Islet precursor cell (in vitro differentiated cells): ENCODE measurements at places on chromosomes 12 and 14.
A peak's percentile ranks its signal among the peaks of the same experiment; 100 is the strongest.

GRCh38 chr12:125267114-125267513 lies 201.9 kb downstream of the AACS start:
- no peak for DNase-seq

- DNase-seq = peak; percentile 85
These were observed 11.3 kb downstream of the ABHD12B start for GRCh38 chr14:50882932-50883826.

DNA sequence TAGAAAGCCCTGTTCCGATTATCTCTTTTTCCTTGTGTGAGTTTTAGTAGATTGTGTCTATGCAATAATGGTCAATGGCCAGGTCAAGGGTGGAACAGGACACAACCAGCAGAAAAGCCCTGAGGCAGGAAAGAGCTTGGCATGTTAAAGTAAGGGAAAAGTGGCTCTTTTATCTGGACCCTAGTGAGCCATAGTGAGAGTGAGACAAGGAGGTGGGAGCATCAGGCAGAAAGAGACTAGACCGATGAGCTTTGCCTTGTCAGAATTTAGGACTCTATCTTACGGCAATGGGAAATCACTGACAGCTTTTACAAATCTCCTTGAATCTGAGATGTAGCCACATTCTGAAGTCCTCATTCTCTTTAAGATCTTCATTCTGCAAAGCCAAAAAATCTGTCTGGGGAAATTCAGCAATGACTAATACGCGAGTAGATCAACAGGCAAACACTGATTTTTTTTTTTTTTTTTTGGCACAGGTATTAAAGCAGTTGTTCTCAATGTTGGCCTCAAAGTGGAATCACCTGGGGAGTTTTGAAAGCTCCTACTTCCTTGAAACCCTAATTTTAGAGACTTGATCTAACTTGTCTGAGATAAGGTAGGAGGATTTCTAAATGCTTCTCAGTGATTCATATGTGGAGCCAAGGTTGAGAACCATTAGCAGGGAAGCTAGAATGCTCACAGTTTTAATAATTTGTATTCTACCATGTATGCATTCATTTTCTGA lies 33.9 kb downstream of the TMEM19 start:
- no peak for DNase-seq

GRCh38 chr12:89245090-89245489 lies 107.2 kb downstream of the DUSP6 start:
- DNase-seq = peak; percentile 64

DNA sequence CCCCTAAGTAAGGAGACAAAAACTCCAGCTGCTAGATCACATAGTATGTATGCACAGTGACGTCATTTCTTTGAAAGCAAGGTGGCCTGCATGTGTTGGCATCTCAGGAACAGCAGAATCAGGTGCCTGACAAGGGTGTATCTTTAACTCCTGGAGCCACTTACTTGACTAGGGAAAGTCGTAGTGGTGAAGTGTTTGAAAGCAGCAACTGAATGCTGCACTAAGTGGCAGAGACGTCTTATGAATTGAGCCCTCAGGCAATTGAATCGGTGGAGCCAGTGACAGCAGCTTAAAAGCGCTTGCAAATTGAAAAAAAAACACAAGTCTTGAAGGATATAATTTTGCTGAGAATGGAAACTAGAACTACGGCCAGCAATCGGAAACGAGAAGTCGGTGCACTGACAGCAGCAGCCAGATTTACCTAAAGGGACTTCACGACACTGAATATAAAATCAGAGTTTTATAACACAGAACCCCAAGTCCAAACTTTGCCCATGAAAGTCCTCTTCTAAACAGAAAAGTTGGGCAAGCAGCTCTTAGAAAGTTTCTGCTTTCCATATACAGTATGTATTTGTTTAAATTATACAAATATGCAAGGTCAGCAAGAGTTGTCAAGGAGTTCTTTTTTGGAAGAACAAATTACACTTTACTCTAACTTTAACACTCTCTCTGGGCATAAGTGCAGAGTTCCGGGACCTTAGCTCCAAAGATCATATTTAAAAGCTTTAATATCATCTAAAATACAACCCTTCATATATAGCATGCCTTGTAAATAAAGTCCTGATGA lies 1.1 kb downstream of the IGF1 start:
- DNase-seq = peak; percentile 93

DNA sequence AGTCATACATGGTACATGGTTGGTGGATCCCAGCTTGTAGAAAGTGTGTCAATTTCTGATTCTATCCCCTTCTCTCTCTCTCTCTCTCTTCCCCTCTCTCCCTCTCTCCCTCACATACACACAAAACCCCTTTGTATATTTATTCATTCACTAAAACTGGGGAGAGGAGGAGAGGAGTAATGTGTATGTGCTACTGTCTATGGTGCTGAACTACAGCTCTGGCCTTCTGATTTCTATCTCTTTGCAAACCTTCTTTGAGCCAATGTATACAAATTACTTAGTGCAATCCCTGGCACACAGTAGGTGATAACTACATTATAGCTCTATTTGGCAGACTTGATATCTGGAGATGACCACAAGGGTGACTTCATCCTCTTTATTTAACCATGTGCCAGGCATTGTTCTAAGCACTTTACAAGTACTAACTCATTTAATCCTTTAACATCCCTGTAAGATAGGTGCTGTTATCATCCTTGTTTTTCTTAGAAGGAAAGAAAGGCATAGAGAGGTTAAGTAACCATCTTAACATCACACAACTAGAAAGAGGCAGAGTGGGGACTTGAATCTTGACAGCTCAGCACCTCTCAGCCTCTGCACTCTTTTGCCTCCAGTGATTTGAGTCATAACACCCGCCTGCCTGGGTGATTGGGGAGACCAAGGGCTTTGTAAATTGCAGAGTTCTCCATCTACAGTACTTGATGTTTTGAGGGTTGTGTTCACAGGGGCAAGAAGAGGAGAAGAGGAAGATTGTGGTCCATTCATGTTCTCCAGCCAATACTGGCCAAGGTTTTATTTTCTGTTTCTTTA lies 21.3 kb downstream of the RPH3A start:
- DNase-seq = peak; percentile 32

DNA sequence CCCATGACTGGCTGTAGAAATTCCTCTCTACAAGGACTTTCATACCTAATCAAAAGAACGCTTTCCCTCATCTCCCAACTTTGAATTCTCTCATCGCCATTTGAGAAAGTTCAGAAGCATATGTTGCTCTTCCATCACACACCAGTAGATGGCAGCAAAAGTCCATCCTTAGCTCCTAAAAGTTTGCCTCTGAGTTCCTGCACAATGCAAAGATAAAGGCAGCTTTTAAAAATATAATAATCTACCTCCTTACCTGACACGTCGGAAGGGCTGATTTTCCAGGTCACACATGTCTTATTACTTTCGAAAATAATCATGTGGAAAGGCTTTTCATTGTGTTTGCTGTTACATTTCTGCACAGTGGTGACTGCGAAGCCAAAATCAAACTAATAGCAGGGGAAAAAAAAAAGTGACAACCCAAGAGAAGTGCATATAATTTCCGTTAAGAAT lies 456.7 kb upstream of the SEL1L start:
- DNase-seq = peak; percentile 68

GRCh38 chr14:50786751-50787464 lies 44.1 kb downstream of the NIN start:
- DNase-seq = no peak

DNA sequence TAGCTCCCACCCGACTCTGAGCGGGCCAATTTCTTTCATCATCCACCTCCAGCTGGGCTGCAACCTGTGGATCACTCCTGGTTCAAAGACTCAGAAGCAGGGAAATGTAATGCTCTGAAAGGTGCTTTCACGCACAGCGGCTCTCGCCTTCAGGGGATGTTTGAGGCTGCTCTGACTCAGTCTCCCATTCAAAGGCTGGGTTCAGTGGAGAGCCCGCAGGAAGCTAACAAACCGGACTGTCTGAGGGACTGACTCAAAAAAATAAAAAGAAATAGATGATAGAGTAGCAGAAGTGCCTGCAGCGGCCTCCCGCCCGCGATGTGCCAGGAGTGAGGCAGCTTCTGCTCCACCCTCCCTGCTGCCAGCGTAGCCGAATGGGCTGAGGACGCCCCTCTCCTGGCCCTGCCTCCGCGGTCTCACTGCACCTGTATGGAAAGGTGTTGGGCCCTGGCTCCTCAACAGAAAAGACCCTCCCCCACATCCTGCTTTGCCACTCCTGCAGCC lies 98.0 kb downstream of the GCH1 start:
- peak; percentile 70 for DNase-seq

DNA sequence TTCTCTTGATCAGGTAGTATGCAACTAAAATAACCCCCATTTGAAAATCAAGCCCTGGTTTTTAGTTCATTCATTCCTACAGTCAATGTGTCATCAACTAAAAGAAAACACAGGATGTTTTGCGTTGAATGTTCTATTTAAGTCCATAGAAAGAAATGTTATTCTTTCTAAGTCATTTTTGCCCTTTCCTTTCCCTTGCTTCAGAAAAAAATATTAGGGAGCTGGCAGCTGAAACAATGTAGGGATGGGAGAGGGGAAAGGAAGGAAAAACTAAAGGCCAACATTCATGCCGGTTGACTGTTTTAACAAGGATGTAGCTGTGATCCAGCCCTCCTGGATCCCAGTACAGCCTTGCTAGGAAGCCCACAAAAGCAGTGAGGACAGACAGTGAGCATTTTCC lies 155.1 kb downstream of the BTG1 start:
- DNase-seq = no peak

GRCh38 chr14:39395555-39396254 lies 36.5 kb downstream of the FBXO33 start:
- DNase-seq = peak; percentile 57

DNA sequence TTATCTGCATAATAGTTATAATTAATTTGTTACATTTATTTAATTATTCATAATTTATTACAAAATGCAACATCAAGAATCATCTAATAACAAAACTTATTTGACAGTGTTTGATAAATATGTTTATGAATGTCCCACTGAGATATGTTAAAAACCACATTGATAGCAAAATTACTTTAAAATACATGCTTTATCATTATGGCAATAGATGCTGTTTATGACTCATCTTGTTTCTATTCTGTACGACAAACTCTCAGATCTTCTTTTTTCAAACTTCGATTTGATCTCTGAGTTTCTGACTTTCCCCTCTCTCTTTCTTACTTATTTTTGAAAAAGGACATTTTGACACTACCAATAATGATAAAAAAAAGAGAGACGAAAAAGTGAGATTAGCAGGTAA lies 56.8 kb upstream of the LRRK2 start:
- DNase-seq = no peak

- no peak for DNase-seq
These were observed 29.5 kb upstream of the MAP1LC3B2 start for GRCh38 chr12:116529686-116530085.

DNA sequence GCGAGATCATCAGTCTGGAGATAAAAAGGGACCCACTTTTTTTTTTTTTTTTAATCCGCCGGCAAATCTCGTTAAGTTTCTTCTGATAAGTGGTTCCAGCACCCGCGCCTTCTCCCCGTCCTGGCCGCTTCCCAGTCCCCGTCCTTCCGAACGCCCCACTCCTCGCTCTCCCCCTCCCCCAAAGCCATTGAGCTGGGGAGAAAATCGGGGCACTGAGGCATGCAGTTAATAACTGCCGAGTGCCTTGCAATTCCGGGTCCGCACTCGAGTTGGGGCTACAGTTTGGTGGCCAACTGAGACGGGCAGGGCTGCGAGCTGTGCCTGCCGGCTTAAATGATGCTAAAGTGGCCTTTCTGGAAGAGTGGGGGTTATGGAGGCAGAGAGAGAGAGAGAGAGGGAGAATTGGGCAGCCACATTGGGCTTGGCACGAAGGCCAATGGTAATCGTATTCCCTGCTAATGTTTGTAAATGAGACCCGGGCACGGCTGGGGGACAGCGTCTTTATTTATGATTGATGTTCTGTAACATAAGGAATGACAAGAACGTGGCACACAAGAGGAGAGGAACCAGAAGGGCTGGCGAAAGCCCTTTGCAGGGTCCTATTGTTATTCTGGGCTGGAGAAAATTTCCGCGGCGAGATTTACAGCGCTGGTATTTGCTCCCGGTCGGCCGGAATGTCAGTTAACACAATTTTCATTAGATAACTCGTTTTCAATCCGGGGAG lies 115.4 kb upstream of the MYL2 start:
- DNase-seq = peak; percentile 73

- no peak for DNase-seq
These were observed 424.4 kb downstream of the DAD1 start for GRCh38 chr14:22164616-22165015.

DNA sequence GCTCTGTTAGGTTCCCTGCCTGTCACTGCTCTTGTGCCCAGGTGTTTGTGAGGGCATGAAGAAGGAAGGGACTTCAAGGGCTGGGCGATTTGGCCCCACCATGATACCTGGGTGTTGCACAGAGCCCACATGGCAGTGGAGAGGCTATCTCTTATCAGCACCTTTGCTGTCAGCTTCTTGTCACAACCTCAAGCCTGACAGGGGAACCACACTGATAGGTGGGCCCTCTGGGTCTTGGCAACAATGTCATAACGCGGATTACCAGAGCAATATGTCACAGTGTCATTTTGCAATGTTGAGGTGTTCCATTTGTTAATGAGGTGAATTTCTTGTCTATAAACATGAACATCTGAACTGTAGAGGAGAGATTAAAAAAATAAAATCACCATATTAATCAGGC lies 22.9 kb upstream of the CACNA1C start:
- DNase-seq = no peak

DNA sequence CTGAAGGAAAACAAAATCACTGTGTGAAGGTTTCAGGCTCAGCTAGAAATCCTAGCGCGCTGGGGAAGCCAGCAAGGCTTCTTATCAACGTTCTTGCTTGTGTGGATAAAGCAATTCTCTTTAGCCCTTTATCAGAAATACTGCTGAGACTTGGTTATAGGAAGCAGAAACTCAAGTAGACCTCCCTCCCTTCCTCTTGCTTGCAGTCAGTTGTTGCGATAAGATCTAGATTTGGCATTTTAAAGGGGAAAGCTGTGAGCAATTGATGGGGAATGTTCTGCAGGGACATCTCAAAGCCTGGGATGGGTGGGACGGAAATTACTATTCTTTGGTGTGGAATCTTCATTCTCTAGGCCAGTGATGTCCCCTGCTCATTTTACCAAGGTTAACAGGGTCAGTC lies 76.4 kb upstream of the ANO4 start:
- peak; percentile 84 for DNase-seq

DNA sequence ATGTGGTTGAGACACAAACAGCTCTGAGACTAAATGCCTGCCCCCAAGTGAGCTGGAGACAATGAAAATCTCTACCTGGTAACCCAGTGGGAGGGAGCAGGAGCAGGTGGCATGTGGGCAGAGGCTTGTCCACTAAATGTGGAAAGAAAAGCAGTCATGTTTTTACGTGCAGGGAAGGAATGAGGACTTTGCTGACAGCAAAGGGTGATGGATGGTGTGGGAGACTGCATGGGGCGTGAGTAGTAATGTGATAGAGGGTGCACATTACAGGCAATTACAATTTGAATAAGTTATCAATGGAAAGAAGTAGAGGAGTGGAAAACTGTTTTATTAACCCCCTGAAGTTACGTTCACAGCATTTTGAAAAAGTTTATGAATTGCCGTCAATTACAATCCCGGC lies 176.6 kb downstream of the NRXN3 start:
- no peak for DNase-seq

- no peak for DNase-seq
These were observed 66.4 kb downstream of the WNK1 start for GRCh38 chr12:818733-819132.

DNA sequence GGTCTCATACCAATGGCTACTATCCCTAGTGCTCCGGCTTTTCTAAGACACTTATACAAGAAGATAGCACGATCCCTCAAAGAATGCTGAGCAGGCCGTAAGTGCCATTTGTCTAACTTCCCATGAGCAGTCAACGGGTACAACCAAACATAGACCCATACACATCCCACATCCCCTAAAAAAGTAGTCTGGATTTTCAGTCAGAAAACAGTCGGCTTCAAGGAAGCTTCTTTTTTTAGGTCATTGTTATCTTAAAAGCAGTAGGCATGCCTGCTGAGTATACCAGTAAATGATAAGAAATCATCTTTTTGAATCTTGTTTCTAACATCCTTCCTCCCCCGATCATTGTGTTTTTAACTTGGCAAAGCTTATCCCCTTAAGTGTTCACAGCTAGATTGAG lies 19.8 kb downstream of the OSBPL8 start:
- no peak for DNase-seq
